ENCODE measurements at places on chromosomes 5 and 9.

- no peak for DNase-seq
Observed at GRCh38 chr5:113164021-113164420, 187.4 kb downstream of the DCP2 start.

DNA sequence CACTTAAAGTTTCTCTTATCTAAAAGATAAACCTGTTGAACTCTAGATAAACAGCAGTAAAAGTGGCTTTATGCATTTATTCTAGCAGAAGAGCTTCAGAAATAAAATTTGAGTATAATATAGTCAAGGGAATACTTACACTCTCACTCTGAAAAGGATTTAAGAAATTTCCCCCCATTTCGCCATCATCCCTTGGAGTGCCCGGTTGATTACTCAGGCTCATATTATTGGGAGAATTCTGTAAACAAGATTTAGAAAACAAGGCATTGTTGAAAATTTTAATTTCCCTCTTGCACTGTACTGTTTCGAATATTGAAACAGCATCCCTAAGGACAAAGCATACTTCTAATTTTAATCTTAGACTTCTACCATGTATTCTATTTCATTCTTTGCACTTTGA, 34.5 kb upstream of the ACOT12 start:
- no peak for DNase-seq

DNA sequence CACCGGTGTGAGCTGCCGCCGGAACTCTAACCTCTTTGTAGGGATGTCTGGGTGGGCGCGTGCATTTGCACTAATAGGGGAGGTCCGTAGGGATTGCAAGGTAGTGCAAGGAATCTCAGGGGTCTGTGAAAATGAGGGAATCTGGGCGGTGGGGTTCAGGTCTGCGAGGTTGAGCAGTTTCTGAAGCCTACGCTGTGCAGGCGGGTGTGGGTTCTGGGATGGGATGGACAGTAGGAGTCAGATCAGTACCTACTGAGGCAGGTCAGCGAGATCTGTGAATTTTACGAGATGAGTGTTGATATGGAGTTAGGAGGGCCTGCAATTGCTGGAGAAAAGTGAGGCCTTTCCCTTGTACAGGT, 856 bp upstream of the ATOSB start:
- no peak for DNase-seq

GRCh38 chr9:111035543-111036428, 2.5 kb downstream of the LPAR1 start:
- no peak for DNase-seq

DNA sequence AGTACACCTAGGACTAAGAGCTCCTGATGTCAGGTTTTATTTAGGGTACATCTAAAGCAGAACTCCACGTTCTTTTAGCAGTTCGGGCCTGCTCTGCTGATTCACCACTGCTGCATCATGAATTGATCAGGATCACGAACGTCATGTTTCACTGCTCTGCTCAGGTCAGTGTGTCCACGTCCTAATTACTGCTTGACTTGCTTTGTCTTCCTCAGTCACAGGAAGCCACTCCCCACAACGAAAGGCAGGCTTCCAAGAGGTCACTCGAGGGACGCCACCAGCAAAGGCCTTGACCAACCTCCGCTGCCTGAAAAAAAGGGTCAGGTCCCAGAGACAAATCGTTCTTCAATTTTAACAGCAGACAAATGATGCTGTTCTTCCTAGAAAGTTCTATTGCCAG, 40.3 kb downstream of the CTNND2 start:
- DNase-seq: no peak

Data from NCI-H187 treated with DMSO at 0.1 percent for 48 hours (cell line).